ENCODE measurements at places on chromosomes 3 and 15.

GRCh38 chr3:47961815-47962606 is 54.2 kb downstream of the MAP4 start:
- DNase-seq, result no peak

GRCh38 chr15:63752979-63753378 is 80.8 kb downstream of the HERC1 start:
- DNase-seq, result no peak

- no peak for DNase-seq
Observed at GRCh38 chr15:88401251-88401995, 65.8 kb downstream of the MRPL46 start.

- DNase-seq, result no peak
Observed at GRCh38 chr15:85704720-85705429, 89.8 kb downstream of the KLHL25 start.

DNA sequence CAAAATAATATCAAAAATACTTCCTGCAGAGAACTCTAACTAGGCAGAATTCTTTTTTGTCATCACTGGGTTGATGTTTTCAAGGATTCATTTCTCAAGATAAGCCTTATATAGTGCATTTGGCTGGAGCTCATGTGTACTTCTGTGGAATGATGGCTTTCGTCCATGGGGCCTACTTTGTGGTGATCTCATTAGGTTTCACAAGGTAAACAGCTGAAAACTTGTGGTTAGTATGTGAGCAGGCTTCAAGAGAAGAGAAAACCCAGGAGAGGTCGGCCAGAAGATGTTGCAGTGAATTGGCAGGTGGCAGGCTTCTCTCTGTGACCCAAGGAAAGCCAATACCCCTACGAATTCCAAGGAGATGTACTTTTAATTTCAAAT is 121.4 kb upstream of the PHLDB2 start:
- DNase-seq, result no peak

DNA sequence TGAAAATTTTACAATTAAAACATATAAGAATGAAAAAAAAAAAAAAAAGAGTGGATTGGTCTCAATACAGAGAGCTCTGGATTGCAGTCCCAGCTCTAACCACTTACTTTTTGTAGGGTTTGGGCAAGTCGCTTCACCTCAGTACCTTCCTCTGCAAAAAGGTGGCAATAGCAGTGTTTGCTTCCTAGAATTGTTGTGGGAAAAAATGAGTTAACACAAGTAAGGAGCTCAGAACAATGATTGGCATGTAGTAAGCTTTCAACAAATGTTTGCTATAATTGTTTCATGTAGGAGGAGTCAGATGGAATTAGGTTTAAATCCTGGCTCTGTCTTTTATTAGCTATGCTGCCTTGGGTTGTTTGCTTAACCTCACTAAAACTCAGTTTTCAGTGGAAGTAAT is 425.2 kb upstream of the TBL1XR1 start:
- DNase-seq, result no peak

DNA sequence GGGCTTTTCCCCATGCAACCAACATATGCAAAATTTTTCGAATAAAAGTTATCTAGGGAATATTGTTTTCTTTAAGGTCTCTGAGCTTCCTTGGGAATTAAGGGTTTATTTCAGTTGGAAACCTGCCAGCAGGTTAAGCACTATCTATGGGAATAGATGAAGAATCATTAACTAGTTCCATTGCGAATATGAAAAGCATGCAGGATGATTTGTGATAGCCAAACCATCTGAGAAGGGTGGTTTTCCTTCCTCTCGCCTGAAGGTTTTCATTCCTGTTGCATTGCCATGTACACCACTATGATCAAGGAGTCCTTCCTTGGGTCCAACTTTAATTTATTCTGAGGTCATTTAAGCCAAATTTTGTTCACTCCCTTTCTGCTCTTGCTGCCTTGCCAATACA is 184.9 kb downstream of the NR2F2 start:
- no peak for DNase-seq

GRCh38 chr3:173404156-173404555 is 6.6 kb downstream of the NLGN1 start:
- DNase-seq, result no peak
